Activated CD8-positive, alpha-beta memory T cell treated with anti-CD3 and anti-CD28 coated beads for 4 hours (primary cell): ENCODE measurements at places on chromosomes 12 and 14.

- DNase-seq = no peak
These were observed 1022.0 kb upstream of the TMEM132C start for GRCh38 chr12:127245009-127245408.

- no peak for DNase-seq
These were observed 16.1 kb downstream of the DIO3 start for GRCh38 chr14:101577221-101577909.

DNA sequence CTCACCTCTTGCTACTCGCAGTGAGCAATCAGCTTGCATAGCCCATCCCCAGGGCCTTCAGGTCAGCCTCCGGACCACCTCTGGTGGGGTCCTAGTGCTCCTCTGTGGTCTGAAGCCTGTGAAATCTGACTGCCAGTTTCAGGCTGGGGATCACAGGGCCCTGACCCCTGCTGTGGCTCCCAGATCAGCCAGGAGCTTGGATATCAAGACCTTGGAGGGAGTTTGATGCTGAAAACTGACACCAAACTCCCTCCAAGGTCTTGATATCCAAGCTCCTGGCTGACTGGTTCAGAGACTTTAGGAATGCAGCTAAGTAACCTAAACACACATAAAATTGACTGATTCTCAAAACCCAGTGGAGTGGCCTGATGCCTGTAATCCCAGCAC lies 19.8 kb upstream of the DHRS4 start:
- DNase-seq = no peak

DNA sequence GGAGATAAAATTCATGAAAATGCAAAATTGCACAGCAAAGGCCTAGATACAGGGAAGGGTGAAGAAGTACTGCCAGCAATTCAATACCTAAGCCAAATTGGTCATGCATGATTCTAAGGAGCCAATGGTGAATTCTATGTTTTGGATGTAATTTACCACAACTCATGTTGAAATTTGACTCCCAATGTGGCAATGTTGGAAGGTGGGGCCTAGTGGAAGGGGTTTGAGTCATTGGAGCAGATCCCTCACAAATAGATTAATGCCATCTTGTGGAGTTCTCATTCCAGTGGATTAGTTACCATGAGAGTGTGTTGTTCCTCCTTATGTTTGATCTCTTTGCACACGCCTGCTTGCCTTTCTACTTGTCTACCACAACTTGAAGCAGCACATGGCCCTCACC lies 194.0 kb upstream of the ALG10 start:
- no peak for DNase-seq

DNA sequence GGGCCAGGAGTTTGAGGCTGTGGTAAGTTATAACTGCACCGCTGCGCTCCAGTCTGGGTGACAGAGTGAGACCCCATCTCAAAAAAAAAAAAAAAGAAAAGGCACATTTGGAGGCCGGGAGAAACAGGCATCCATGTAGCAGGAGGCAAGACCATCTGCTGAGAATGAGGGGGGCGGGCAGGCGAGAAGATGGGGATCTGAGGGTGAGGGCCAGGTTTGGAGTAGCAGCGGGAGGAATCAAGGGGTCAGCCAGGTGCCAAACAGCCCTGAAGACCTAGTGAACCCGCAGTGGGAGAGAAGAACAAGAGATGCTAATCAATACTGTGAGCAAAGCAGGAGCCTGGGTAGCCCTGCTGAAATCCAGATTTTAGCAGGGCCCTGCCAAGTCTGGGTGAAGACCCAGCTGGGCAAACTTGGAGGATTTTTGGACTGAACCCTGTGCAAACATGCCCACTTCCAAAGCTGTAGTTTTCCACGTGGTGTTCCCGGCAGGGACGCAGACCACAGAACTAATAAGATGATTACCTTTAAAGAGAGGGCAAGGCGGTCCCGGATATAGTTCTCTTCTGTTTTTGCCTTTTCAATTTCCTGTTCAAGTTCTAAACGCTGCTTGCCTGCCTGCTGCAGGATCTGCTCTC lies 61.0 kb downstream of the NIN start:
- no peak for DNase-seq
